Bladder microvascular endothelial cell (primary cell): ENCODE measurements at places on chromosomes 6 and 20. TPM values are rescaled to one million over a fixed set of nuclear protein-coding genes. Genes with fewer than 3 reads are reported as not detected.

CNKSR3 gene
- 4.2 and 22.3 TPM in 2 replicates for total RNA-seq

ACSS2 gene
- 42.1 and 48.6 TPM in 2 replicates for total RNA-seq

GABBR1 gene
- 2.3 and 7.2 TPM in 2 replicates for total RNA-seq

ANGPT4 gene
- total RNA-seq: not detected in 2 replicates

YIPF3 gene
- 86.9 and 201 TPM in 2 replicates for total RNA-seq

GGTLC1 gene
- not detected in 2 replicates for total RNA-seq

SDCBP2 gene
- 2.6 and 6.0 TPM in 2 replicates for total RNA-seq

SALL4 gene
- 0.76 TPM in 1 of 2 replicates, not detected in the other for total RNA-seq

NEU1 gene
- 52.0 and 59.4 TPM in 2 replicates for total RNA-seq

KCNQ5 gene
- total RNA-seq: under 0.01 TPM in 2 replicates

SUMO4 gene
- total RNA-seq: 0.65 and 4.3 TPM in 2 replicates

FAXC gene
- 0.81 and 1.6 TPM in 2 replicates for total RNA-seq

SLC13A3 gene
- total RNA-seq: 0.13 TPM in 1 of 2 replicates, not detected in the other

FAM217A gene
- not detected in 2 replicates for total RNA-seq
